ENCODE measurements at places on chromosomes 11 and 22.

GRCh38 chr11:59267736-59268475 is 55.2 kb upstream of the MPEG1 start:
- no peak for DNase-seq

DNA sequence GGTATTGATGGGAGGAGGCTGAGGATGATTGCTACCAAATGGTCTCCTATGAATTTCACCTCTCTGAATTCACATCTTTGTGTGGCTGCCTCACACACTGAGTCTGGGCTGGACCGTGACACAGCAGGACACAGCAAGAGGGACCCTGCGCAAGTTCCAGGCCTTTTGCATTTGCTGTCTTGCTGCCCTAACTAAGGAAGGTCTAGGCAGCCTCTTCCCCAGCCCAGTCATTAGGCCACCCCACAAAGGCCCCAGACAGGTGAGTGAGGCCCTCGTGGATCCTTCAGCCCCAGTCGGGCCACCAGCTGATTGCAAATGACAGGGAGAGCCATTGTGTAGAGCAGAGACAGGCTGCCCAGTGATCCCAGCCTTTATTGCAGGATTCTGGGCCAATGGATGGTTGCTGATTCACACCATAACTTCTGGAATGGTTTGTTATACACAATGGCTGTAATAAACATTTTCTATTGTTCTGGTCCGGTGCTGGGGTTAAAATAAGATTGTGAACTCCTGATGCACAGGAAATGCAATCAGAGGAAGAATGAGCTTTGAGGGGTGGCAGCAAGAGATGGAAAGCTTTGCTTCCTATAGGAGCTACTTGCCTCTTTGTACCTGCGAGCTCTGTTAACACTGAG is 28.5 kb upstream of the CSNK2A3 start:
- DNase-seq: no peak

DNA sequence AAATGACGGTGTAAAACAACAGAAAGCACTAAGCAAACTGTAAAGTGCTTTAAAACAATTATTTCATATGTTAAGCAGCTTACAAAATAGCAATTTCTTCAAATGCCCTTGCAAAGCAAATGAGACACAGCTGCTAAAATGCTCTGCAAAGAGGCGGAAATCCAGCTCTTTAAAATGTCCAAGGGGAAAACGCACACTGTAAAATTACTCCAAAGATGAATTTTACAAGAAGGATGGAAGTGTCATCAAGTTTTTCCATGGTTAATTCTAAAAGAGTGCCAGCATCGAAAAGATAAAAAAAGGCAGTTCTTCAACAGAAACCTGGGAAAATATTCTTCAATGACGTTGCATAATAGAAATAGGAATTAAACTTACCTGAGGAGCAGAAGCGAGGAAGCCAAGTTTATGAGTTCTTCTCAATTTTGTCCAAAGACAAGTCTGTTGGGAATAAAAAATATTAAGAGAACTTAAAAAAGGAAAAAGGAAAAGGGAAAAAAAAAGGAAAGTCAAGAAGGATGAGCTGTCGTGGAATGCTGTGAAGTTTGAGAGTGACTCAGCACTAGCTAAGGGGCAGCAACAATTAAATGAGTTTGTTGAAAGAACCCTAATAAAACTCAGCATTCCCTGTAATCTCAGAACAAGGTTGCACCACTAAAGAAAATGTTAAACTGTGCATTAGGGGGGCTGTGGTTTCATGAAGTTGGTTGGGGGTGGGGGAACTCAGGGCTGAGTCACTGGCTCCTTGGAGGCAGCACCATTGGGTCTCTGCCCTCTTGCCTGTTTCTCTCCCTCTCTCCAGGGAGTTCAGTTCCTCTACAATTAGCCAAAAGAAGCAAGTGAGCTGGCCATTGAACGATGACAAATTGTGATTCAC is 64.2 kb upstream of the BLID start:
- no peak for DNase-seq

DNA sequence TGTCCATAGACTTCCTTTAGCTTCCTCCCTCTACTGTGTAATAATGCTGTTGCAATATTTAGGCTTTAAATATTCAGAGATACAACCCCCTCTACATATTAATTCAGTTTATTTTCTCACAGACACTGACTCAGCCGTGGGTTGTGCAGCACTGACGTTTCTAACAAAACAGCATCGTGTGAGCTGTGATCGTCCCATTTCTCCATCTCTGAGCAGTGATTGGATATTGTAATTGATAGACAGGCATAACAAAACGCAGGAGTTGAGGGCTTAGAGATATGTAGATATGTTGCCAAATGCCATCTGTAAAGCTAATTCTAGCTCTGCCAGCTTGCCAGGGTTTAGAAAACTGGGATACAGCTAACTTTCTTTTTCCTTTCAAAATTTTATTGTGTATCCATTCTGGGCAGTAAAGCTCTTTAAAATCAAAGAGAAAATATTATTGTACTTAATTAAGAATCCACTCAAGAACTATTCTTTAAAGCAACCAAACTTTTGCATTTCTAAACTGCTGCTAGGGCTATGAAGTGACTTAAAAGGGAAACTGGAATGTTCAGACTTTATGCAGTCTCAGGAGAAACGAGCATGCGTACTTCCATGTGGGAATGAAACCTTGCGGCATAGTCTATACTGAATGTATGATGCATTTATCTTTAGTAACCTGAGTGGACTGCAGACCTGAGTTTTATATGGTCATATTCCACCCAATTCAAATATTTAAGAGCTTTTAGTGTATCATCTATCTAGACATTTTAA is 22.7 kb downstream of the BTBD10 start:
- peak; percentile 98 for DNase-seq

GRCh38 chr22:39318507-39319283 is 728 bp downstream of the RPL3 start:
- no peak for DNase-seq

DNA sequence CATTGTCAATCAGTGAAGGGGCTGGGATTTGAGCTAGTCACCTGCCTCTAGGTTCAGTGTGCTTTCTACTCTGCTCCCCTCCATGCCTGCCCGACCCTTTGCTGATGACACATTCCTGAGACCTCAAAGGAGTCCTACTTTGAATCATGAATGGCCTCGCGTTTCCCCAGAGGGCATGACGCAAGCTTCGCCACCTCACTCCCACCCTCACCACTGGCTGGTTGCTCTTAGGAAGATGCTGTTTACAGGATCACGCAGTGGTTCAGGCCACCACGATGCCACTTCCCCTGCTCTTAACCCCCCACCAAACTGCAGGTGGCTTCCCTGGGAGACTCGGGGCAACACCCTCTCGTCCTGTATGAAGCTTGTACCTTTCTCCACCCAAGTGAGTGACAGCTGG is 62.9 kb upstream of the B3GAT1 start:
- DNase-seq: no peak

- no peak for DNase-seq
These were observed 212.5 kb downstream of the SWAP70 start for GRCh38 chr11:9876331-9876730.

GRCh38 chr11:118524757-118525470 is 2.4 kb upstream of the TTC36 start:
- no peak for DNase-seq

DNA sequence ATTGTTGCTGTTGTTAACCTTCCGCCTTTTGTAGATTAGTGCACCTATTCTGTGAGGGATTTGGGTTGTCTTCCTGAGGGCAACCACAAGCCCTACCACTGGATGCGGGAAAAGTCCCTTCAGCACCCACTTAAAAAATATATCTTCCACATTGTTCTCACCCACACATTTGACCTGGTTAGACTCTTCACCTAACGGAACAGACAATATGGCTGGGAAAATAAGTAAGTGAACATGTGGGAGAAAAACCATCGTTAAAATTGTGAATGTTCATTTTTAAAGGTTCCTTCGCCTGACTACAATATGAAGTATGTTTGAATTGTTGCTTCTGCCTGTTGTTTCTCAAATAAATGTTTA is 72.0 kb upstream of the MPEG1 start:
- no peak for DNase-seq

- no peak for DNase-seq
These were observed 69.9 kb downstream of the SLC5A12 start for GRCh38 chr11:26651916-26652315.

DNA sequence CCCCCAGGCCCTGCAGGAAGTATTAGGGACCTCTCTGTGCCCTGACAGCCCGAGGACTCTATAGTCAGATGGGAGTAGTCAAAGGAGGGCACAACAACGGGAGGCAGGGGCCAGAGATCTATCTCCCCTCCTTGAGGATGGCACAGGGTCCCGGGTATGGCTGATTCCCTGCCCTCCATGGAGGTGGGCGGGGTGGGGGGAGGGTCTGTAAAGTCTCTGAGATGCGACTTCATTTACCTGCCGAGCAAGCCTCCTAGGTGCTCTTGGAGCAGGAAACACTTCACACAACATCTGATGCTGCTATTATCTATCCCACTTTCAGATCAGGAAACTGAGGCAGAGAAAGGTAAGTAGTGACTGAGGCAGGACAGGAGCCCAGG is 769 bp upstream of the CDC42EP1 start:
- DNase-seq: no peak

GRCh38 chr11:57421805-57422204 is 5.1 kb downstream of the SLC43A3 start:
- DNase-seq: no peak

DNA sequence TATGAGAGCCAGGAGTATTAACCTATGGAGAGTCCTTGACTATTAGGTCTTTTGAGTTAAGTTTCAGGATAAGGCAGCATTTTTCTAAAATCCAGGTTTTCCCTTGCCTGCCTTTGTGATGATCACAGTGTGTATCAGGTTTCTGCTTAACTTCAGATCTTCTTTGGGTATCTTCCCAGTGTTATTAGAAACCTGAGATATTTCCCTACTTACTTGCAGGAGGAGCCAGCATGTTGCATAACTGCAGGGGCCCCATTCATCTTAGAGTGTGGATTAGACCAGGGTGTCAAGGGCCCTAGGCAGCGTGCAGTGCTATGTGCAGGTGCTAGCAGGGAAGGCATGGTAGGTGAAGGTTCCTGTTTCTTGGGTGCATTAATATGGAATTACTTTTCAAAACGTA is 69.5 kb downstream of the ZNRF3 start:
- no peak for DNase-seq

DNA sequence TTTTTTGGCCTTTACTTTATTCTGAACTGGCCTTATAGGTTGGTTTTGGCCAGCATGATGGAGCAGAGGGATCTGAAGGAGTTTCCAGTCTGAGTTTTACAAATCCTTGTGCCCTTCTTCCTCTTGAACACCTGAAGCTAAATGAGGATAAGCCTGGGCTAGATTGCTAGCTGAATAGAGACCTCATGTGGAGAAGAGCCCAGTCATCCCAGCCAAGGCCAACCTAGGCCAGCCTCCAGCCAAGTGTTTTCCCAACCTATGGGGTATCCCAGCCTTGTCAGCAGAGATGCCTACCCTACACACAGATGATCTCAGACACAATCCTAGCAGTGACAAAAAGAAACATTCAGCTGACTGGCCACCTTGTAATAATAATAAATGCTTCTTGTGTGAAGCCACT is 966 bp upstream of the CASP12 start:
- DNase-seq: no peak

- DNase-seq: no peak
These were observed 12.2 kb downstream of the GGT5 start for GRCh38 chr22:24232725-24233124.

DNA sequence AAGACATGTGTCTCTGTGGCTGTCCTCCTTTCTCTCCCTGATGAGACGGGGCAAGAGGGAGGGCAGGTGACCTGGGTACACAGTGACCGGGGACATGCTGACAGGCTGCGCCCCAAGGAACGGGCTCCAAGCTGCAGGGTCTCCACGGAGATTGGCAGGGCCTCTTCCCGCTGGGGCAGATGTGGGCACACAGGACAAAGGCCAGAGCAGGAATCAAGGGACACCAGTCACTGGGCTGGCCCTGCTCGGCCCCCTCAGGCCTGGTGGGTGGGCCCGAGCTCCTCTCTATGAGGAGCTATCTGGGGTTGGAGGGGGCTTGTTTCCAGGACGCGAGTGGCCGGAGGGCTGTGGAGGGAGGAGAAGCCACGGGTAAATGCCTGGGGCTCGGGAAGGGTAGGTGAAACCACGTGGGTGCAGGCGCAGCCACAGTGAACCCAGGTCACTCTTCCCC is 11.2 kb downstream of the PNPLA5 start:
- no peak for DNase-seq

DNA sequence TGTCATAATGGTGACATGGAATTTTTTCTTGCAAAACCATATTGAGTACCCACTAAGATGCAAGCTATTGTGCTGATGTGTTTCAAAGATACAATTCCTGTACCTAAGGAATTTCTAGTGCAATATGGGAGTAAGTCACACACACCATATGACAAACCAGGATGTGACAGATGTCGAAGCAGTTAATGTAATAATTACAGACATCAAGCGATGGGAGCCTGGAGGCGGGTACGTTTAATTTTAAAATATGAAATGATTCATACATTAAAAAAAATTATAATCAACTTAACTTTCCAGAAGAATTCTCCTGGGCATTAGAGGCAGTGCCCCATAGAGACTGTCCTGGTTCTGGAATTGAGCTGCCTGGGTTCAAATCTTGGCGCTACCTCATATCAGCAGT is 6.0 kb downstream of the SYCE3 start:
- DNase-seq: no peak

- DNase-seq: no peak
These were observed 25.0 kb downstream of the METTL15 start for GRCh38 chr11:28133146-28133545.
